GM23338 (cell line): ENCODE measurements at places on chromosomes 7 and 10. TPM values are rescaled to one million over a fixed set of nuclear protein-coding genes. Genes with fewer than 3 reads are reported as not detected.

- DNase-seq, result no peak
These were observed 217.8 kb upstream of the SEMA3A start for GRCh38 chr7:84412161-84412969.

Gene GPR15LG
- not detected in 2 replicates for polyA plus RNA-seq

DNA sequence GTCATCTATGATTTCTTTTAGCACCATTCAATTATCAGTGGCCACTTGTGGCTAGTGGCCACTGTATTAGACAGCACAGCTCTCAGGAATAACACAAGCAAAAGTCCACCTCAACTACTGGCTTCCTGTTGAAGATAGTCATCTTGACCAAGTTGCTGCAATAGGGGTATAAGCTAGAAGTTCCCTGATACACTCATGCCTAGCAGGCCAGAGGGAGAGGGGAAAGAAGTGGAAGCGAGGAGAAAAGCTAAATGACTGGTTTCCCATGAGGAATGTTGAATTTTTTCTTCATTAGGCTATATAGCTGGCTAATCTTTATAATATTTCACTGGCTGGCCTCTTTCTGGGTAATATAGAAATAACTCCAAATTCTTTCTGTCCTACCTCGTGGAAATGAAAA is 327.5 kb upstream of the MEOX2 start:
- DNase-seq, result no peak

- DNase-seq, result no peak
These were observed 144.0 kb downstream of the PLCE1 start for GRCh38 chr10:94137747-94138146.
